Midbrain (tissue), 1 donor: ENCODE measurements at places on chromosomes 12 and 14.
A peak's percentile ranks its signal among the peaks of the same experiment; 100 is the strongest.

DNA sequence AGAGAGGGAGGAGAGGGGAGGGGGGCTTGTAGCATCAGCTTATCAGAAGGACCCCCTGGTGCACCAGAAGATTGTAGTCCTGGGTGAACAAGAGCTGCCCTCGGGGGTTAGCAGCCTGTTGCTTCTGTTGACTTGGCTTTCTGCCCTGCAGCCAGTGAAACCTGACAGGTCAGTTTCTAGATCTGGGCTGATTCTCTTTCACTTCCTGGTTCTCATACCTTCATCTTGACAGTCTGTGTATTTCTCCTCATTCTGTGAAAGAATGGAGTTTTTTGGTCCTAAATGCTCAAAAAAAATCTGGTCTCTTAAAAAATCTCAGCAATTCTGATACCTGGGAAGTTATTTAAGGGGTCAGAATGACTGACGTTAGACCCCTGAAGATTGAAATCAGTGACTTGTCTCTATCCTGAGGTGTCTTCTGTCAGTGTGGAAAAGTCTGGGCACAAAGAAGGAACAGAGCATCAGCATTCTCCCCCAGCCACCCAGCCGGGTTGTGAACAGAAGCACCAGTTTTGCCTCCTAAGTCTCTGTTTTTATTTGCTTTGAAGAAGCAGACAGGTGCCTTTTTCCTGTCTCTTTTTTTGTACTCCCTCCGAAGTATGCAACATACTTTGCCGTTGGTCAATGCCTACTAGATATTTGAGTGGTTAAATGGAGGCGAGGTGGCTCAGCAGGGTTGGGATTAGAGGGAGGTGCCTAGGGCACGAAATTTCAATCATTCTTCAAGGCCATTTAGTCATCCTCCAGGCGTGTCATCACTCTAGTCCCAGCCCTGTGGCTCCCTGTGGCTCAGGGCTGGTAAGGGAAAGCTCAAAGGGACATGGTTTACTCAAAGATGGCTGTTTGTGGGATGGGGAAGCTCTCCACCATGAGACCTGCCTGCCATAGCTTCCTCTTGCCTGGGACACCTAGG is 24.0 kb downstream of the TTC9 start:
- no peak for DNase-seq

- no peak for DNase-seq
Measured at GRCh38 chr12:15794836-15795235, 5.6 kb upstream of the EPS8 start.

DNA sequence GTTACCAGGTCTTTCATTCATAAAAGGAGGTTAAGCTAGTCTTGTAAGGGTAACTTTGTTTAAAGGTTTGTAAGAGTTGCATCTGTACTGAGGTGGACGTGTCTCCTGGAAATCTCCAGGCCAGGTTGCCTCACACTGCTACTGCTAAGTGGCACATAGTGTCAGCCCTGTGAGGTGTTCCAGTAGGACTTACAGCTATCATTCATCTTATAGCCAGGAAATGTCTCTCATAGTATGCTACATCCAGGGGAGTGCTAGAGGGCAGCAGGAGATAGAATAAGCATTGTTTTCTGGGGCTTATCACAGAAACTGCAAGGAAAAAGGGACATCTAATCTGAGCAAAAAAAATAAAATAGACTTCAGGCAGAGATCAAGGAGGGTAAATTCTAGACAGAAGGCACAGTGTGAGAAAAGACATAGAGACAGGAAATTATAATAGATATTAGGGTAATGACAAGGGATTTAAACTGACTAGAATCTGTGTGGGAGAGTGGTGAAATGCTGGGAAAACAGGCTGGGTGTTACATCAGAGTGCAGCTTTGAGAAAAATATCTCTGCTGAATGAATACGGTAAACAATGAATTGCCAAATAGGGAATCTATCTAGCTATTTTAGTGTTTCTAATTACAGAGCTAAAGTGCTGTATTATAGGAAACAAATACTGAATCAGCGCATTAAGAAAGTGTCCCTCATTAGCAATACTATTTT is 205.1 kb upstream of the ABCD2 start:
- DNase-seq = no peak

DNA sequence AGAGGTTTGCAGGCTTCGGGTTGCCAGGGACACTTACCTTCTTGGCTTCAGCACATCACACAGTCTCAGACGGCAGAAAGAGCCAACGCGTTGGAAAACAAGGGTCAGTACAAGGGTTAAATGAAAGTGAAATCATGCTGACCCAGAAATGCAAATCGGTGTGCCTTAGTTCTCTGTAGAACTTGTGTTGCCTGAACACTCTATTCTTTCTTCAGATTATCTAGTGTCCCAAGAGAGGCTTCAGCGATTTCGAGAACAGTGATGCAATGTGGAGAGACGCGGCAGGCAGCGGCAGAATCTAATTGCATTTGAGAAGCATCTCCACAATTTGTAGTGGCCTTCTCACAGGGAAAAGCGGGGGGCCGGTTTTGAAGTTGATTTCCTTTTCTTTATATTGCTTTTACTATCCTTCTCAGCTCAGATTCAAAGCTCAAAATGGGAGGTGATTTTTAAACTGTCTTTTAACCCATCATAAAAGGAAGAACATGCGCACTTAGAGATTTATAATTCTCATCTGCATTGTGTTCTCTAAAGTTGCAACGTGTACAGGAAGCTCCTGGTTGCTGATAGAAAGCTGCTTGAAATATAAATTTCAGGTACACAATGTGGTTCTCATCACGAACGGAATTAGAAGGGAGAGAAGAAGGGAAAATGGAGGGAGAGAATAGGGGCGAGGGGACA is 67.8 kb upstream of the EGLN3 start:
- peak; percentile 54 for DNase-seq

DNA sequence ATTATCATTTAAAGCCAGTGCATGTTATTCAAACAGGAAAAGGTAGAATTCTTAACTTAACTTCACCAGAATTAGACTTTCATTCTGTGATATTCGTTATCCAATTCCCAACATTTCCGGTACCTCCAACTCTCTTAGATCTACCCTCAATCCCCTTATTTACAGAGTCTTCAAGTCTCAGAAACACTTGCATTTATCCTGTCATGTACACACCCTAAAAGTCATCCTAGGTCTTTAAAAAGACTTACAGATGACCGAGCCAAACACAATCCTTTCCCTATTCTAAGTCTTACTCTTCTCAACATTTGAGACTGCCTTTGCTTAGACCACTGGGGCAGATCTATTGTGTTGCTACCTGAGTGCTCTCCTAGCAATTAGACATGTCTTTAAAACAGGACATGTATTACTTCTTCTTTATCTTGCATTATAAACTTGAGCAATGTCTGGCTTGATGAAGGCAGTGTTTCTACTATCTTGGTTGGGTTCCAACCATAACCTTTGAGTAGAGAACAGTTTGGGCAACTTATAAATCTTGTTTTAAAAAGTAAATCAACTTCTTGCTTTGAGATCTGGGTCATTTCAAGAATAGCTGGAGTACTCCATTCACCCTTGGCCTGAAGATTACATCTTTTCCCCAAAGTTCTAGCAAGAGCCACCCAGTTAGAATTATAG is 140.6 kb upstream of the PLEKHG7 start:
- DNase-seq = no peak

DNA sequence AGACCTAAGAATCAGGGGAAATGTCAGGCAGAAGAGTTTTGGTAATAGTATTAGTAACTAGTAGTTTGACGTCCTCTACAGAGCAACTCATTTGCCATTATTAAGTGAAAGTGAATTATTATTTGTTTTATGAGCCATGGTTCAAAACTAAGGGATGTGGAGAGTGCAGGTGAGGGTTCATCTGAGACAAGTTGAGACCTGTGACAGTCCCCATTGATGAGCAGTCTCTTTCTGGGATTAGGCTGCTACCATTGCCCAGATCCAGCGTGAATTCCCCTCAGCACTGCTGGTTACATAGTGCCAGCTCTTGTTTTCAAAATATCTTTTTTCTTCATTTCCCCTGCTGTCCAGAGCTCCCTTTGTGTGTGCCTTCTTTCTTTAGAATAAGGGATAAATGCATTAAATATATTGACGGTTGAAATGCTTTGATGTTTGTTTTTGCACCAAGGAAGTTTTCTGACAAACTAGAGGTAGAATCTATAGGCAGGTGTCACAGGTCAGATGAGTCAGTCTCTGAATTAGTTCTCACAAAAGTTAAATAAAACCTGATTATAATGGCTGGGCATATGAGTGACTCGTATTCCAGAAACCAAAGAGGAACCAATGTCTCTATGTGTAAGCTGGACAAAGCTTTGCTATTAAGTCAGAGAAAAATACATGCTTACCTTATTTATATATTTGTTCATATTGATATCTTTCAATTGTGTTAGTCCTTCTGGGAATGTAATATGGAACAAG is 381.4 kb downstream of the TMEM117 start:
- DNase-seq = no peak

DNA sequence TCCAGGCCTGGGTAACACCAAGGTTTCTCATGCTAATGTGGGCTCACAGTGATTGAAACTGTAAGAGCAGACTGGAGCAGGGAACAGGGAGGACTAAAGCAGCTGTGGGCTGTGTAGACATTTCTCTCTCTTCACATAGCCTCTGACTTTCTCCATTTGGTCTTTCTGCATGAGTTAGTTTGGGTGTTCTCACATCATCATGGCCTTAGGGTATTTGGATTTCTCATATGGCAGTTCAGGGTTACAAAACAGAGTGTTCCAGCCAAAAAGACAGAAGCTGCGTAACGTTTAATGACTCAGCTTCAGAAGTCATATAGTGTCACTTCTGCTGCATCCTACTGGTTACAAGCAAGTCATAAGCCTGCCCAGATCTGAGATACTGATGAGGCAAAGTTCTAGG is 52.0 kb upstream of the OSBPL8 start:
- no peak for DNase-seq

DNA sequence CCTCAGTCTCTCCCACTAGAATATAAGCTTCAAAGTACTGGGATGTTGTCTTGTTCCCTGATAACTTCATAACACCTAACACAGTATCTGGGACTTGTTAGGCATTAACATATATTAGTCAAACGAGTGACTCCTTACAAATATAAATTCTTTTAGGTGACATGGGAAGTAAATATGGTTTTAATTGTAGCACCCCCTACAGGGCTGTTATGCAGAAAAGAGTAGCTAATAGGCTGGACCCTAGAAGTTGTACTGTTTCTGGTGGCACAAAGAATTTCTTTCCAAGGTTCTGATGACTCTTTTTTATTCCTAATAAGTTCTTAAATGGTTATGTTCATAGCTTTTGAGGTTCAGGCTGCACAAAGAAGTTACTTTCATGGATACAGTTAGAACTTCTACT is 29.8 kb downstream of the GPATCH2L start:
- no peak for DNase-seq

- DNase-seq = no peak
Measured at GRCh38 chr12:77382096-77382742, 316.9 kb upstream of the E2F7 start.

GRCh38 chr14:36224176-36224575 is 47.7 kb upstream of the PTCSC3 start:
- DNase-seq = no peak

DNA sequence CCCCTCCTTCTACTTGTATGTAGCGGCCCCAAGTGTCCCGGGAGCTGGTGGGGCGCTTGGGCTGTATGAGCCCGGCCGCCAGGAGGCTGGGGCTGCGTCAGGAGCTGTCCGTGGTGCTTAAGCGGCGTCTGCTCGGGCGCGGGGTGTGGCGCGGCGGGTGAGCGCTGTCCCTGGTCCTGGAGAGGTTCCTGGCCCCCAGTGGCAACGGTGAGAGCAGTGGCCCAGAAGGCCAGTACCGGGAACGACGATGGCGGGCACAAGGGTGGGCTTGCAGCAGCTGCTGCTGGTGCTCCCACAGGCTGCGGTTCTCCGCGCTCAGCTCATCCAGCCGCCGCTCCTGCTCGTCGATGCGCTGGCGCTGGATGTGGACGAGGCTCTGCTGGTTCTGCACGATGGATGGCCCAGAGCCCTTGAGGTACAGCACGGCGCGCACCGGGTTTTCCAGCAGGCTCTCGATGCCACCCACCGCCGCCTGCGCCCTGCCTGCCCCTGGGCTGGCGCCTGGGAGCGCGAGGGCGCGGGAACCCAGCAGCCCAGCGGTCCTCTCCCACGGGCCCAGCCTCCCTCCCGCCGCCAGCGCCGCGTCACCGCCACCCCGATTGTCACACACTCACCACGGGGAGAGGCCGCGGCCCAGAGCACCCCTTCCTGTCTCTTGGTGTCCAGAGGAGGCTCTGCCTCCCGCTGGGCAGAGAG is 41.9 kb upstream of the FKBP4 start:
- DNase-seq = peak; percentile 80

DNA sequence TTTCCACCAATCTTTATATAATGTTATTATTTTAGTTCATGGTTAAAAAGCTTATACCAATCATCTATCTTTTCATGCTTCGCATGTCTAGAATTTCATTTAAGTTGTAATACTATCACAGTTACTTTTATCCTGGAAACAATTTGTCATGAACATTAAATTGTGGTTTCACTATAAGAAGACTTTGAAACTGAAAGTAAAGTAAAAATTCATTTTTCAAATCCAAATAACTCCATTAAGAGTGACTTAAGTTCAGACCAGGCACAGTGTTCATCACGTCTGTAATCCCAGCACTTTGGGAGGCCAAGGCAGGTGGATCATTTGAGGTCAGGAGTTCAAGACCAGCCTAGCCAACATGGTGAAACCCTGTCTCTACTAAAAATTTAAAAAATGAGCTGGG is 12.4 kb downstream of the ESR2 start:
- DNase-seq = no peak

GRCh38 chr14:24264298-24264697 is 1.3 kb upstream of the TGM1 start:
- no peak for DNase-seq

GRCh38 chr14:50139192-50139591 is 22.8 kb upstream of the VCPKMT start:
- no peak for DNase-seq

DNA sequence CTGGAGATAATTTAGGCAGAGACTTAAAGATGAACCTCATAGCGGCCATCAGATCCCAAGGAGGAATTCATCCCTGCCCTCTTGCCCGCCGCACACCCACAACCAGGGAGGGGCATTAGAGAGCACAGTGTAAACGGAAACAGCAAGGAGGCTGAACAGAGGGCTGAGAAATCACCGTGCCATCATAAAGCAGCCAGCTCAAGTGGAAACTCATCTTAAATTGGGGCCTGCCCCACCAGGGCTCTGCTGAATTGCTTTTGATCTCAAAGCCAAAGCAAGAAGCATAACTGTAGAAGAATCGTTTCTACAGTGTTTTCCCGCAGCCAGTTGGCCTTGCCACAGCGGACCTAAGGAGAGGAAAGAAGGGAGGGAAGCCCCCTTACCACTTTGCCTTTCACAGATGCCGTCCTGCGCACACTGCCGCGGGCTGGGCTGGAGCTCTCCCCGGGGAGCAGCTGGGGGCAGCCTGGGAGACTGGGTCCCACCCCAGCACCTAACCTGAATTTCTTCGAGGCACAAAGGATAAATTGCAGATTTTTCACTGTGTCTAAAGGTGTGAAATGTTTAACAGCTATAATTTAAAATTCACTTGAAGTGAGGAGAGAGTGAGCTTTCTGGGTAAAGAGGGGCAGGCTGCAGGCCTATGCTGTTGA is 51.8 kb upstream of the MMP17 start:
- DNase-seq = no peak
